ENCODE measurements at places on chromosomes 7 and 10. TPM values are rescaled to one million over a fixed set of nuclear protein-coding genes. Genes with fewer than 3 reads are reported as not detected.

DNA sequence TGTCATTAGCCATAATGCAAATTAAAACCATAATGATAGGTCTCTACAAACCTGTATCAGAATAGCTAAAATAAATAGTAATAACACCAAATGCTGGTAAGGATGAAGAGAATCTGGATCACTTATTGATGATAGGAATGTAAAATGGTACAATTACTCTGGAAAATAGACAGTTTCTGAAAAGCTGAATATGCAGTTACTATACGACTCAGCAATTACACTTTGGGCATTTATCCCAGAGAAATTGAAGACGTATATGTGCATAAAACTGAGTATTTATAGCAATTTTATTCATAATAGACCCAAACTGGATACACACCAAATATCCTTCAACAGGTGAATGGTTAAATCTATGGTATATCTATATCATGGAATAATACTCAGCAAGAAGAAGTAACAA is 7.9 kb downstream of the RPA3 start:
- DNase-seq, result no peak

GRCh38 chr7:128453836-128454804 is 1.6 kb upstream of the HILPDA start:
- no peak for DNase-seq

The FAM221A gene
- 14.2 TPM for total RNA-seq

DNA sequence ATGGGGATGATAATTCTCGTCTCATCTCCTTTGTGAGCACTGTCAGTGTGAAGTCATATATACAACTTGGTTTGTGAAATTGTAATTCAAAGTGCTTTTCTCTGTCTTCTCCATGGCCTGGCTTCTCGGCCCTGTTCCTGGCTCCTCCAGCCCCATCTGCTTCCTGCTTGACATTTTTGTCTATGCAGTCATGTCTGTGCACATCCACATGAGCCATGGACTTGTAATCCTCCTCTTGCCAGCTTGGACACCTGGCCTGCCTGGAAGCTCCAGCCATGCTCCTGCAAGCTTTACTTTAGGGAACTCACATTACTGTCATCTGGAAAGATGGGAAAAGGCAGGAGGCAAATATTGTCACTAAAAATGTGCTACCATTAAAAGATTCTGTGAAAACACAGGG is 576.0 kb upstream of the DPP6 start:
- no peak for DNase-seq

DNA sequence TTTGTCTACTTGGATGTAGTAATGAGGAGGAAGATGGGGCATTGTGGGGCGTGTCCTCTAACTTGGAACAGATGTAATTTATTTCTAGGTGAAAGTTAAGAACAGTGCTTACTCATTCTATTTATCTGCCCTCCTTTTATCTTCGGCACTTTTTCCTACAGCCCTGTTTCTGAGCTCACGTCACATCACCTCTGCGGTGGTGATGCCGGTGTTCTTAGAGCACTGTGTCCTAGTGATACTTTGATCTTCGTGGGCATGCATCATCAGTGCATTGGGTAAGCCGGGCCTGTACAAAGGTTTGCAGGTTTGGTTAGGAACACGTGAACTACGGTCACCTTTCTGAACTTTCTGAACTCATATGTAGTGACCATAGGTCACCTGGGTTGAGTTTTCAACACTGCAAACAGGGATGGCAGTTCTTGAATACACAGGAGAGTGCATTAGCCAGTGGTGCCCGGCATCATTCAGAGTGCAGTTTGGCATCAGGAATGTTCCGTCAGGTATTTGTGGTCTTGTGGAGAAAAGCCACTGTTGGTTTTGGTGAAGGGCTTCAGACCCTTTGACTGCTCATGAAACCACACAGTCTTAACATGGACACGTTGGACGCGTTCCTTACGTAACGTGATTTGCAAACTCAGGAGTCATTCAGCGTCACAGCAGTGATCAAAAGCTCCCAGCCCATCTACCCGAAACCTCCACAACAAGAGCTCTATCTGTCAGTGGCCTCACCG is 5.6 kb downstream of the POR start:
- no peak for DNase-seq

- peak; percentile 92 for DNase-seq
Observed at GRCh38 chr10:70267161-70267933, 16.5 kb downstream of the NPFFR1 start.
